ENCODE measurements at places on chromosomes 12 and 14.

GRCh38 chr12:57535764-57536596 lies 11.0 kb downstream of the DCTN2 start:
- H3K27me3 ChIP-seq, result no peaks in the 10 kb centered on the region
- peaks cover under 1% of the 10 kb centered on the region for H3K4me1 ChIP-seq
- no peak for DNase-seq
- peaks cover 93% of the 10 kb centered on the region for H3K36me3 ChIP-seq
- no peak overlapping the region for H3K4me3 ChIP-seq
- H3K27ac ChIP-seq, result no peak overlapping the region

DNA sequence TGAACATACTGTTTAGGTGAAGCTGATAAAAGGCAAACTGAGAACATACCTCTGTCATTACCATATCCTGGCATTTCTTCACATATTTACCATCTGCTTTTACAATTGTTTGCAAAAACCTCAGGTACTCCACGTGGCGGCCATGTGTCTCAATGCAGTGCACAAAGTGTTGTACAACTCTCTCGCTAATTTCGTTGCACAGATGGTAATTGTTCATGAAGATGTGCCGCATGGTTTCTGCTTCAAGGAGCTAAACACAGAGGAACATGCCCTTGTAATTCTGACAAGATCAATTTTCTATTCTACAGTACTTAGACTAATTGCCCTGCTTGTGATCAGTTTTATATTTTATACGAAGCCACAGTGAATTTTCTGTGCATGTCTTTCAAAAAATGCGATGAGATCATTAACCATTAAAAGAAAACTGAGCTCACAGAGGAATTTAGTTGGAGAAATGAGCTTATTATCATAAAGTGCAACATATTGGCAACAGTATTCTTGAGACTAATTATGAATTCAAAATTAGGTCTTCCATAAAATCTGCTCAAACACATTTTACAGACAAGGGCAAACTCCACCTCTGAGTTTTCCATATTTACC lies 233.8 kb downstream of the ITPR2 start:
- DNase-seq, result no peak
- no peak overlapping the region for H3K27ac ChIP-seq
- no peaks in the 10 kb centered on the region for H3K27me3 ChIP-seq

DNA sequence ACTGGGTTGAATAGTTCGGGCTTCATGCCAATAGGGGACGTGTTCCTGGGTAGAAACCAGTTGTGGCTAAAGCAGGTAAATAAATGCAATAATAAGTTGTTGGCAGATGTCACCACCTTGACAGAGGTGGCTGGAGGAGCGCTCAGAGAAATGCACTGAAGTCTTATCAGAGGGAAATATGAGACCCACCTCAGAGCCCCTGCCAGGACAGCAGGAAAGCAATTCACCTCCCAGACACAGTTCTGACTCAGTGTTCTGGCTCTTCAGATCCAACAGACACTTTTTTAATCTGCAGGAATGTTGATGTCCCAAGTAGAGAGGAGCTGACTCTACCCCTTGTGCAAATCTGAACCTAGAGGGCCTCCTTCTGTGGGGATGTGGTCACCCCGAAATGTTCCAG lies 687.1 kb upstream of the FBXO33 start:
- no peaks in the 10 kb centered on the region for H3K4me1 ChIP-seq
- no peaks in the 10 kb centered on the region for H3K27me3 ChIP-seq
- H3K4me3 ChIP-seq, result no peak overlapping the region
- no peak overlapping the region for H3K27ac ChIP-seq
- DNase-seq, result no peak

DNA sequence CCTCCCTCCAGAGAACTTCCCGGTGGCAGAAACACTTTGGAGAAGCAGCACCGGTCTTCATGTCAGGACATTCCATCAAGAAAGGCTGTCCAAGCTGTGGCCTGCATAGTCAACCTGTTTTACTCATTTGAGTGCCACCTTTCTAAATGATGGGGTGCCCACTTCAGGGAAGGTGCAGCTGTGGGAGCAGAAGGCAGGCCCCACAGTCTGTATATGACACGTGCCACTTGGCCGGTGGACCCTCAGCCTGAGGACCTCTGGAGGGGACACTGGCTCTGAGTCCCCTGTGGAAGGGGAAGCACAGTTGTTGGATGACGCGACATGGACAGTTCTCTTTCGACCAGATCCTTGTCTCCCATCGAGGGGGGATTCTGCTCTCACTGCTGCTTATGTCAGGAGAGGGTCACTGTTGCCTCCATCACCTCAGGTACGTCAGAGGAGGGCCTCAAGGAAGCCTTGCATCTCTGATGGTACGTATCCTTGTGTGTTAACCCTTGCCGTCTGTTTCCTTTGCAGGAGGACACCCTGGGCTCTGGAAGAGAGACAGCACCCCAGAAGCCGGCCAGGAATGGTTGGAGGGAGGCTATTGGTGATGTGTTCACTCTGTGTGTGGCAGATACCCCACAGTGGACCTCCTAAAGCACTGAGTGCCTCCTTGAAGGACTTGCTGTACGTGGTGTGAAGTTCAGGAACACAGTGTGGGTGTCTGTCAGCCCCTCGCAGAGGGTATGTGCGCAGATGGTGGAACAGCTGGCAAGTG lies 132.1 kb upstream of the RTL1 start:
- no peaks in the 10 kb centered on the region for H3K4me1 ChIP-seq
- no peak for DNase-seq
- H3K4me3 ChIP-seq, result no peak overlapping the region
- no peak overlapping the region for H3K27ac ChIP-seq
- no peaks in the 10 kb centered on the region for H3K36me3 ChIP-seq

GRCh38 chr14:60760209-60760608 lies 25.6 kb downstream of the MNAT1 start:
- no peaks in the 10 kb centered on the region for H3K36me3 ChIP-seq
- no peak for DNase-seq
- H3K27ac ChIP-seq, result no peak overlapping the region

DNA sequence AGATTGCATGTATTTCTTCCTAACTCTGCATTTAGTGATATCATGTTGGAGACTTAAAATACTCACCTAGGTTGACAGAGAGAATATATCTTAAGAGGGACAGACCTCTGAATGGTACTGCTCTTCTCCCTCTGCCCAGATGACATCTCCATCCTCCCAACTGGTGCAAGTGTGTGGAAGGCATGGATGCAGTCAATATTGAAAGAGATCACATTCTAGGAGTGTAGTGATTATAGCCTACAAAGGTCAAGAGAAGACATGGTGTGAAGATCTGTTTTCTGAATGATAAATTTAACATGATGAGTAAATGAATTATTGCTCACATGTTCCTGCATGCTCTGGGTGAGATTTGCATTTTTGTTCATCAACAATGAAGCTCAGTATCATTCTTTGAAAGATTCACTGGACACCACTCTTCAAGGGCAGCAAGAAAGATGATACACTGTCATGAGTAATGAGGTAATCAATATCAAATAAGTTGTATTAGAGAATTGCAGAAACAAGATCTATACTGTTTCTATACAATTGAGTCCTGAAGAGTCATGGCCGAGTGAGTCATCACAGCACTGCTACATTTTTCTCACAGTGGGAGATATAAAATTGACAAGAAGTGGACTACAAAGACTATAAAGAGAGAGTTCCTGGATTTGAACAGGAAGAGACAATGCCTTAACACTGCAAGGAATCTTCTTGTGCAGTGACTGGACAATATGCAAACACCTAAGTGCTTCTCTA lies 183.3 kb upstream of the KRR1 start:
- no peak for DNase-seq
- H3K36me3 ChIP-seq, result no peaks in the 10 kb centered on the region
- H3K27ac ChIP-seq, result no peak overlapping the region
- no peak overlapping the region for H3K4me3 ChIP-seq
- H3K4me1 ChIP-seq, result peaks cover 6% of the 10 kb centered on the region

GRCh38 chr12:122204167-122205052 lies 901 bp downstream of the B3GNT4 start:
- H3K27me3 ChIP-seq, result peaks cover 59% of the 10 kb centered on the region
- no peak overlapping the region for H3K27ac ChIP-seq
- H3K36me3 ChIP-seq, result peaks cover 32% of the 10 kb centered on the region
- peak overlapping the region; percentile 49 for H3K4me3 ChIP-seq
- no peak for DNase-seq

GRCh38 chr12:26239122-26239851 lies 43.9 kb downstream of the SSPN start:
- H3K27ac ChIP-seq, result no peak overlapping the region
- no peaks in the 10 kb centered on the region for H3K36me3 ChIP-seq
- H3K4me1 ChIP-seq, result peaks cover 2% of the 10 kb centered on the region
- no peak overlapping the region for H3K4me3 ChIP-seq
- H3K27me3 ChIP-seq, result no peaks in the 10 kb centered on the region
- DNase-seq, result no peak

DNA sequence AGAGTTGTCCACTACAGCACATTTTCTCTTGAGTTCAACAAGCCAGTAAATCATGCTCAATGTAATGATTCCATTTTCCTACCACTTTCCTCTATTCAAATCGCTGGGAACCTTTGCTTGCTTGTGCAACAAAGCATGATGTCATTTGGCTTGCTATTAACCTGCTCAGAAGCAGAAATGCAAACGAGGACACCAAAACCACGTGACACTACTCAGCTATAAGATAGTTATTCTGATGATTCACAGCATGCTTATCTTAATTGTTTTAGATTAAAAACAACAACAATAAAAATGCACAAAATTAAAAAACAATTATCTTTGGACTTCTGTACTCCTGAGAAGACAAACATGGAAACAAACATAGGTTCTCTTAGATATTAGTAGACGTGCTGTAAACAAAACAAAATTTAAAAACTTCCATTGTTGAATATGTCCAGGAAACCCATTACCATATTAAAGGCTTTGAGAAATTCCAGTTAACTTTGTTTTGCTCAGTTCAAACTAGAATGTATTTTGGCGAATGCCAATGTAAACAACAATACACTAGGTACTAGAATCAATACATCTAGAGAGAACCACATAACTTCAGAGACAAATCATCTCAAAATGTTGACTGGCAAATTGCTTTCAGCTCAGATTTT lies 77.5 kb upstream of the KRAS start:
- no peaks in the 10 kb centered on the region for H3K27me3 ChIP-seq
- no peaks in the 10 kb centered on the region for H3K36me3 ChIP-seq
- DNase-seq, result no peak

- no peak for DNase-seq
- H3K36me3 ChIP-seq, result no peaks in the 10 kb centered on the region
- H3K4me1 ChIP-seq, result no peaks in the 10 kb centered on the region
- no peak overlapping the region for H3K27ac ChIP-seq
- H3K27me3 ChIP-seq, result no peaks in the 10 kb centered on the region
- H3K4me3 ChIP-seq, result no peak overlapping the region
Measured at GRCh38 chr12:119949594-119949993, 39.4 kb upstream of the BICDL1 start.

DNA sequence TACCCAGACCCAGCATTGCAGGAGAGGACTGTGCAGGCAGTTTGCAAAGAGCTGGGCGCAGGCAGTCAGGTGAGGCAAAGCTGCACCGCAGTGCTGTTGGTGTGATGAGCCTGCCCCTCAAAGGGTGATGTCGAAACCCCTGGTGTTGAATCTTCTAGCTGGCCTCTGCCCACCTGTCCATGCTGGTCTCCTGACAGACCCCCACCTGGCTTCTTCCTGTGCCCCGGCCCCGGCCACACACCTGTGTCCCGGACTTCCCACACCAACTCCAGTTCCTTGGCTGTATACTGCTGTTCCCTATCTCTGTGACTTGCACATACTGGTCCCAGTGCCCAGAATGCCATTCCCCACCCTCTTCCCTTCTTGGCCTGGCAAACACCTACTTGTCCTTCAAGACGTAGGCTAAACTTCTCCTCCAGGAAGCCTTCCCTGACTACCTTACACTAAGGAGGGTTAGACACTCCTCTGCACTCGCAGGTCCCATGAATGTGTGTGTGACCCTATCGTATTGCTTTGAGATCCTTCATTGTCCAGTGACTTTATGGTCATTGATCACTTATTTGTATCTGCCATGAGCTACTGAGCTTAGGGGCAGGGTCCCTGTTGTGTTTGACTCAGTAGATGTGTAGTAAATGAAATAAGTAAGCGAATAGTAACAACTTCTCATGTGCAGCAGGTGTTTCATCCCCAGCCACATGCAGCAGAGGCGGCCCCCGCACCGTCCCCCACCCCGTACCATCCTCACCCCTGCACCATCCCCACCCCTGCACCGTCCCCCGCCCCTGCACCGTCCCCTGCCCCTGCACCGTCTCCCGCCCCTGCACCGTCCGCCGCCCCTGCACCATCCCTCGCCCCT lies 37.4 kb downstream of the ESRRB start:
- H3K4me1 ChIP-seq, result no peaks in the 10 kb centered on the region
- peaks cover 30% of the 10 kb centered on the region for H3K27me3 ChIP-seq
- DNase-seq, result no peak
- H3K36me3 ChIP-seq, result no peaks in the 10 kb centered on the region
- H3K4me3 ChIP-seq, result no peak overlapping the region
- H3K27ac ChIP-seq, result no peak overlapping the region

GRCh38 chr12:102681747-102682146 lies 201.4 kb upstream of the IGF1 start:
- no peak for DNase-seq
- no peaks in the 10 kb centered on the region for H3K36me3 ChIP-seq
- no peak overlapping the region for H3K27ac ChIP-seq
- H3K27me3 ChIP-seq, result no peaks in the 10 kb centered on the region
- no peaks in the 10 kb centered on the region for H3K4me1 ChIP-seq
- H3K4me3 ChIP-seq, result no peak overlapping the region

DNA sequence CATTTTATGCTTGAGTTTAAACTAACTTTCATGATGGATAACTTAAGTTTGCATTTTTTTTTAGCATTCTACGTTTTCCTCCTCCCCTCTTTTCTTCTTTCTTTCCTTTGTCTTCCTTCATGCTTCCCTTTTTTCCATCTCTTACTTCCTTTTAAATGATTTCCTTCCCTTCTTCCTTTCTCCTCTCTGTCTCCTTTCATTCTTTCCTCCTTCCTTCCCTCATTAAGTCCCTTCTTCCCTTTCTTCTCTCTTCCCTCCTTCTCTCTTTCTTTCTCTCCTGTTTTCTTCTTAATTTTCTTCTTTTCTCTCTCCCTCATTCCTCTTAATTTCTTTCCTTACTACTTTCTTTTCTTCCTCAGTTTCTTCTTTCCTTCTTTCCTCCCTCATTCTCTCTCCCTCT lies 376.0 kb downstream of the LRIG3 start:
- H3K36me3 ChIP-seq, result no peaks in the 10 kb centered on the region
- H3K27ac ChIP-seq, result no peak overlapping the region
- no peak for DNase-seq
- no peak overlapping the region for H3K4me3 ChIP-seq

DNA sequence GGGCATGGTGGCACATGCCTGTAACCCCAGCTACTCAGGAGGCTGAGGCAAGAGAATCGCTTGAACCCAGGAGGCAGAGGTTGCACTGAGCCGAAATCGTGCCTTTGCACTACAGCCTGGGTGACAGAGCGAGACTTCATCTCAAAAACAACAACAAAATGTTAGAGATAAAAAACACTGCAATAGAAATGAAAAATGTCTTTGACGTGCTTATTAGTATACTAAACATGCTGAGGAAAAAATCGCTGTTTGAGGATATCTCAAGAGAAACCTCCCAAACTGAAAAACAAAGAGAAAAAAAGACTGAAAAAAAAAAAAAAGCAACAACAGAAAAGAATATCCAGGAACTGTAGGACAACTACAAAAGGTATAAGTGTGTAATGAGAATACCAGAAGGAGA lies 15.2 kb upstream of the APOLD1 start:
- H3K4me3 ChIP-seq, result no peak overlapping the region
- DNase-seq, result no peak
- H3K27me3 ChIP-seq, result no peaks in the 10 kb centered on the region
- no peaks in the 10 kb centered on the region for H3K4me1 ChIP-seq
- H3K36me3 ChIP-seq, result no peaks in the 10 kb centered on the region
- H3K27ac ChIP-seq, result no peak overlapping the region
